ENCODE measurements at places on chromosomes 11 and 22.

GRCh38 chr22:42069801-42070516 lies 653 bp downstream of the NAGA start:
- DNase-seq = no peak

DNA sequence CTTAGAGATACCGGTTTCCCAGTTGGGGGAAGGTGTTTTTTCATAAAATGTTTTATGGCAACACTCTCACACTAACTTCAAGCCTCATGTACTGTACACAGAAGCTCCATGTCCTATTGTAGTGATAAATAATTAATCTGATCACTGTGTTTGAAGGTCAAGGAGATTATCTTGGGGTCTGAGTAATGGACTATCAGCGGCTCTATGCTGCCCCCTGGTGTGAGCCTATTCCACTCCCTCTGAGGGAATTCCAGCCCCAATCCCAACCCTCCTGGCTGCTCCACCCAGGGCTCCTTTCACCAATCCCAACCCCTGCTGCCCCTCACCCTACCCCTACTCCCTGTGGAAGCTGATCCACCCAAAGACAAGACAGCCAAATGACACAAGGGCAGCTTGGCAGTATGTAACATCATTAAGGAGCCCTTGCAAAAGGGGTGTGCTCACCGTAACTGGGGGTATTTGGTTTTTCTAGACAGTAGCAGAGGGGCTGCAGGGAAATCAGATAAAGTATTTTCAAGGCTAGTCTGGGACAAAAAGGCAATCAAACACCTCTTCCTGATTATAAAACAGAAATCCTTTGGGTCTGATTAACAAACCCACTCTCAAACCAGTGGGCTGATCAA lies 22.3 kb downstream of the HPS4 start:
- DNase-seq = no peak

- DNase-seq = no peak
These were observed 360.1 kb downstream of the TBC1D22A start for GRCh38 chr22:47122441-47123000.

DNA sequence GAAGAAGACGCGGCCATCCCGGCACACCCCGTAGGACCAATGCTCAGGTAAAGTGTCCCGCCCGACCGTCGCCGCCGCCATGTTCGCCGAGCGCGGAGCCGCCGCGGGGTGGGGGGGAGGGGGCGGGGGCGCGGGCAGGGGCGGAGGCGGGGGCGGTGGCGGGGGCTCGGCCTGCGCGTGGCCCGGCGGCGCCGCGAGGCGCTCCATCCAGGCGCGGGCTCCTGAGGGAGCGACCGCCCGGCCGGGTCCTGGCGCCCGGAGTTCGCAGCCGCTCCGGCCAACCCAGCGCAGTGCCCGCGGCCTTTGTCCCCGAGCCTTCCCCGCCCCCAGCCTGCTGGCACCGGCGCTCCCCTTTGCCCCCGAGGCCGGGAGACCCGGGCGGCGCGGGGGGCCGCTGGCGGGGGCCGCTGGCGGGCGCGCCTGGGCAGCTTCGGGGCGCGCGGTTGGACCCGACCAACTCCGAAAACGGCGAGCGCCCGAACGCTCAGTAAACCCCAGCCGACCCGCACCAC lies at the start of gene PLEKHA7:
Gene PLEKHA7, minus strand, starts transcription at position 94 of the 512 bp plus-strand sequence. Its CDS starts 13 bp downstream, at position 81.
- no peak for DNase-seq

DNA sequence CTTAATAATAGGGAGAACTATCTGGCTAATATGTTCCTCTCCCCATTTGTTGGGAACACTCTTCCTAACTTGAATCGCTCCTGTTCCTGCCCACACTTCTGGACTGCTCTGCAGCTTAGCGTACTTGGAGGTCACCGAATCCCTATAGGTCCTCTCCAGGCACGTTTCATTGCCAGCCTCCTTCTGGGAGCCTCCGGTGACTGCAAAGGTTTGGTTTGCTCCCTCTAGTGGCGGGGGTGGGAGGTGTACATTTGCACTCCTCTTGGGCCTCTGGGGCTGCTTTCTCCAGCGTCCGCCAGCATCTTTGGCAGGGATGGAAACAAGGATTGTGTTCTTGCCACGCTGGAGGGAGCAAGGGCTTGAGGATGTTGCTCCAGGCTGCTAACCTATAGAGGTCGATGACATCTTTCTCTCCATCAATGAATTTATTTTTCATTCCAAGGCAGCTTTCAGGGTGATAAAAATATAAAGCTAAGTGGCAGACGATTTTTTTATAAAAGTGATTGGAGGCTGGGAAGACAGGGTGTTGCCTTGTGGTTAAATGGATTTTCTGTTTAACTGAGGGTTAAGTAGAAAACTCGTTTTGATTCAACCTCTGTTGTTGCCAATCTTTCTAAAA lies 48.7 kb downstream of the TSPAN18 start:
- DNase-seq = peak; percentile 15

DNA sequence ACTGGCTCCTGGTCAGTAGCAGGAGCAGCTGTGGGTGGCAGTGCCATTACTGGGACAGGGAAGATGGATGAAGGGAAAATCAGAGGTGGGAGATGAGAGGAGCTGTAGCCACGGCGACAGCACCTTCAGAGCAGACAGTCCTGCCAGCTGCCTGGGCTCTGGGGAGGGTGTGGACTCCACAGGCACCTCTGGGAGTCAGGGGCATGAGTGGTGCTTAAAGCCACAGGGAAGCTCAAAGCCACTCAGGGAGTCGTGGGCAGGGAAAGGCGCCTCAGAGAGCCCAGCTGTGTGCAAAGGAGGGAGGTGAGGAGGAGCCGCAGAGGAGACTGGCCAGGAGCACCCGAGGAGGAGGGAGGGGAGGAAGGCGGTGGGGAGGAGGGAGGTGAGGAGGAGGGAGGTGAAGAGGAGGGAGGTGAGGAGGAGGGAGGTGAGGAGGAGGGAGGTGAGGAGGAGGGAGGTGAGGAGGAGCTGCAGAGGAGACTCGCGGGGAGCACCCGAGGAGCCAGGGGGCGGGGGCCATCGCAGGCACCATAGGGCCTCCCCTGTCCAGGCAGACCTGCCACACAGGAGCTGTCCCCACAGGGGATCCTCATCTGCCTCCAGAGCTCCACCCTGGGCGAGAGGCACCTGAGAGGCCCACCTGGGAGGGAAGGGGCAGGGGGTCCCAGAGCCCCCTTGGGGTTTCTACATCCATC lies 977.6 kb downstream of the BRD1 start:
- no peak for DNase-seq

DNA sequence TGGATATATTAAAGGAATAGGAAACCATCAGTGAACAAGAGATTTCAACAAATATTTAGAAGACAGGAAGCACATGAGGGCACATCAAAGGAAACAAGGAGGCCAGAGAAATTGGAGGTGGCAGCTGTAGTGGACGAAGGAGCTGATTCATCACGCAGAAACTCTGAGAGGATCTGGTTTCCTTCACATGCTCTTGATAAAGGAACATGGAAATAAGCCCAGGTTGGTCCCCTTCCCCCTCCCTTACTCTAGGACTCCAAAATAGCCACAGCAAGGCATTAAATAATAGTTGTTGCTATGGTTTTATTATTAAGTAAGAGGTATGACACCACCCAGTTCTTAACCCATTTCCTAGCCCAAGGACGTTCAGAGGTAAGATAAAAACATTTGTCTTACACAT lies 11.3 kb downstream of the IZUMO1R start:
- DNase-seq = no peak
